Calu3 (cell line): ENCODE measurements at places on chromosomes 5 and 9. TPM values are rescaled to one million over a fixed set of nuclear protein-coding genes. Genes with fewer than 3 reads are reported as not detected.

The GRIA1 gene
- total RNA-seq, result not detected in 2 replicates

The HAVCR1 gene
- total RNA-seq, result 5.8 and 6.0 TPM in 2 replicates

GRCh38 chr5:130805036-130805435 lies 360.0 kb downstream of the HINT1 start:
- DNase-seq, result no peak

GRCh38 chr5:133844836-133845235 lies 123.6 kb downstream of the C5orf15 start:
- no peak for DNase-seq

GRCh38 chr9:25677301-25678146 lies 720 bp downstream of the TUSC1 start:
- DNase-seq, result peak; percentile 82

DNA sequence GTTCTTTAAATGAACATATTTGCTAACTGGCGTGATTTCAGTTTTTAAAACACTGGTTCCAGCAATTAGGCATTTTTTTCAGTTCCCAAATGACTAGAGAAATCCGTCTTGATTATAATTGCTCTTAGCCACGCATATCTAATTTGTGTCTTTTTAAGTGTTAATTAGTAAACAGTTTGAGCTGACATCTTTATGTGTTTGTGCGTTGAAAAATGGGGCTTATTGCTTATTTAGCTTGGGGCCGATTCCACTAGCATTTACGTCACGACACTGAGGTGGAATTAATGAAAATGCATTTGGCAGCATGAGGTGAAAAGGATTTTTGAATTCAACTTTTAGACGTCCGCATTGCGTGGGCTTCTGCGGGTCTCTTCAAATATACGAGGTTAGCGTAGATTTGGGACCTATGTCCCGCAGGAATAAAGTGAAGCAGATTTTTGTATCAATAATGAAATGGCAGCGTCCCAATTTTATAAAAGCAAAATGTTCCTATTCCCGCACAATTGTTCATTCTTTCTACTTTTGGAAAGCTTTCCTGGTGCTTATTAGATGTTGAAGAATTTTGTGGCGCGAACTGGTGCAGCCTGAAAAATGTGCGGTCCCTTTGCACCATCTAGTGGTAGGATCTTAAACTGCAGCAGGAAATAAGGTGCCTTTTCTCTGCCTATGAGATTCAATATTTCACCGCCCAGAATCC lies 122.7 kb upstream of the LMX1B start:
- peak; percentile 59 for DNase-seq

DNA sequence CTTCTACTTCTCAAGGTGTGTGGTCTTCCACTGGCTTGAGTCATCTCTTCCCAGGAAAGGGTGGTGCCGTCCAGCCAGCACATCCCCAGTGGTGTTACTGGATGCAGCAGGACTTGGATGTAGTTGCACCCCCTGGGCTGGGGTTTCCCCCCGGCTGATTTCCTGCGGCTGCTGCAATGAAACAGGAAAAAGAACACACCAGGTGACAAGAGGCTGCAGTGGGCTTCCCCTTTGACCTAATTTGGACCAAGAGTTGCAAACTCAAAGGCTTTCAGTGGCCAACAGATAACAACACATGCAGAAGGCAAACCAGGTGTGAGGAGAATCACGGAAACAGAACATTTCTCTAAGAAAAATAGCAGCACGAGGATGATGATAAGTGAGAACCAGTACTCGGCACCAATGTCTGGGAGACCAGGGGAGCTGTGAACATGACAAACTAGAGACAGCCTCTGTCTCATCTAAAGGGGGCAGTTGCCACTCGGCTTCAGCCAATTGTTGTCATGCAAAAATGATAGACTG lies 83.7 kb downstream of the PDE6A start:
- DNase-seq, result no peak

- DNase-seq, result peak; percentile 62
Observed at GRCh38 chr9:134338394-134339182, 12.3 kb downstream of the RXRA start.

DNA sequence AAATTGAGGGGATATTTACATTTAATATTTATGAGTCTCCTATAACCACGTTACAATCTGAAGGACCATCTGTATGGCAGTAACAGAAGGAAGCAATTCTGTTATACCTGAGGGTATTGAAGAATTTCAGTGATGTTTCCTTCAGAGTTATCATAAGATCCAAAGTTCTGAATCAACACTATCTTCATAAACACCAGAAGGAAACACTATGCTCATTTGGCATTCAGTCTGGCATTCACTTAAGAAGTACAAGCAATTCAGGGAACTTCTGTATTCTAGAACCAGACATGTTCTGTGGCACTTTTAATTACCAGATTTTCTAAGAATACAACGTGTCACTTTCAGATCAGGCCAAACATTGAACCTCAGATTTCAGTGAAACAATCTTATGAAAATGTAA lies 9.6 kb downstream of the DAB2 start:
- no peak for DNase-seq
